ENCODE measurements at places on chromosomes 12 and 14. TPM values are rescaled to one million over a fixed set of nuclear protein-coding genes. Genes with fewer than 3 reads are reported as not detected.
A peak's percentile ranks its signal among the peaks of the same experiment; 100 is the strongest.

DNA sequence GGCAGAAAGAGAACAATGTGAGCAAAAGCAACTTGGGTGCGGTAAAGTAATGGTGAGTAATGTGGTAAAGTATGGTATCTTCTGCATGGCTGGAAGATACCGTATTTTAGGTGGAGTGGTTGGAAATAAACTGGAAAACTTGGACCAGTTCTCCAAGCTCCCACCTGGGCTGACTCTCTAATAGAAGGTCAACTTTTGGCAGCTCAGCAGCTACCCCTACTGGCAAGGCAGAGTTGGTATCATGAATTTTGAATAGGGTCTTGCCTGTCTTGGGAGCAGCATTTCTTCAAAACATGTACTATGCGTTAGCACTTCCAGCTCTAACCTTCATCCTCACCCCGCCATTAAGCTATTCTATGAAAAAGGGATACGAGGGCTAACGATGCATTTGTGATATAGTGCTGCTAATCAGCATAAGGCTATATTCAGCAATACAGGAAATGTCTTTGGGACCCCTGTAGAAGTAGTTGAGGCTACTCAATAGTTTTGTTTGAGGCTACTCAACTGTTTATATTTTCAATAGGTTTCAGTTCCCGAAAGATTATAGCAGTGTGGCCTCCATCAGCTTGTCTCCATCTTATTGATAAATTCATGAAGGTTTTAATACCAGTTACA is 276.3 kb upstream of the FAR2 start:
- no peak for ATAC-seq

HOXC12 gene
- total RNA-seq: not detected

GRCh38 chr12:124687174-124687902 is 119.9 kb upstream of the NCOR2 start:
- ATAC-seq: no peak

ASPG gene
- not detected for total RNA-seq

- ATAC-seq: peak; percentile 83
These were observed 29.2 kb downstream of the FOS start for GRCh38 chr14:75307700-75308379.

DNA sequence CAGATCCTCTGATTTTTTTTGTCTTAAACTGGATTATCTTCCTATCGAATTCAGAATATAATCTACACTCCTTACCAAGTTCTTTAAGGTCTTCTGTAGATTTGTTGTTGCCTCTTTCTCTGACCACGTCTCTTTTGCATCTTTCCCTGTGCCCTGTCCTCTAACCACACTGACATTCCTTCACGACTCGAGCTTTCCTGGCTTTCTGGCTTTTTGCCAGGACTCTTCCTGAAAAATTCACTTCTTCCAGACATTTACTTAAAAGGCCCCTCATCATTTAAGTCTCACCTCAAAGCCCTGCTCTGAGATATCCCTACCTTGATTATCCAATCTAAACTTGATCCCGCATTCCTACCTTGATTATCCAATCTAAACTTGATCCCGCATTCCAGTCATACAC is 422.3 kb upstream of the DCN start:
- no peak for ATAC-seq

- no peak for ATAC-seq
These were observed 980 bp downstream of the INTS13 start for GRCh38 chr12:26936559-26937442.

DNA sequence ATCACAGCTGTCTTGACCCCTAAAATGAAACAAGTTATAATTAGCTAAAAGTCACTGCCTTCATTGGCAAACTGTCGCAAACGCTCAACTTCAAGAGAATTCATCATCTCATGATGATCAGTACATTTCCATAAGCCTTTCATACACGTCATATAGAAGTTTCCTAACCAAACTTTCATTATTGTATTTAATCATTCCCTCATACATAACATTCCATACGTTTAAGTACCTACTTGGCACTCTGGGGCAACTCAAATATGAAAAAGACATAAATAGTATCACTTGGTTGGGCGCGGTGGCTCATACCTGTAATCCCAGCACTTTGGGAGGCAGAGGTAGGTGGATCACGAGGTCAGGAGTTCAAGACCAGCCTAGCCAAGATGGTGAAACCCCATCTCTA is 12.4 kb upstream of the PPP2R5E start:
- ATAC-seq: peak; percentile 77

All from activated T-helper 17 cell treated with anti-CD3 and anti-CD28 coated beads, Interleukin-2, amount 50 U/mL, for 72 hours (primary cell).